PC-3 (cell line): ENCODE measurements at places on chromosomes 12 and 14. TPM values are rescaled to one million over a fixed set of nuclear protein-coding genes. Genes with fewer than 3 reads are reported as not detected.

Gene DACT1
- 0.40 and 1.8 TPM in 2 replicates for total RNA-seq

Gene MARCHF9
- total RNA-seq = 9.3 and 13.4 TPM in 2 replicates

Gene DLK1
- total RNA-seq = not detected in 2 replicates

Gene TMPRSS12
- not detected in 2 replicates for total RNA-seq

Gene LMNTD1
- total RNA-seq = not detected in 2 replicates

Gene UNC79
- total RNA-seq = not detected in 2 replicates

Gene SELPLG
- 0.63 and 0.73 TPM in 2 replicates for total RNA-seq

Gene SPRING1
- 33.4 and 45.2 TPM in 2 replicates for total RNA-seq

Gene ITGA7
- 4.4 and 9.7 TPM in 2 replicates for total RNA-seq

Gene TPH2
- total RNA-seq = not detected in 2 replicates

Gene NXPH4
- total RNA-seq = 10.7 and 15.1 TPM in 2 replicates

Gene SLC6A15
- not detected in 2 replicates for total RNA-seq

Gene TRHDE
- 16.5 and 17.7 TPM in 2 replicates for total RNA-seq

Gene TRAF3
- total RNA-seq = 19.4 and 35.0 TPM in 2 replicates
